ENCODE measurements at places on chromosomes 16 and 17.

- no peak for DNase-seq
Measured at GRCh38 chr16:63067141-63067540, 1030.9 kb upstream of the CDH8 start.

DNA sequence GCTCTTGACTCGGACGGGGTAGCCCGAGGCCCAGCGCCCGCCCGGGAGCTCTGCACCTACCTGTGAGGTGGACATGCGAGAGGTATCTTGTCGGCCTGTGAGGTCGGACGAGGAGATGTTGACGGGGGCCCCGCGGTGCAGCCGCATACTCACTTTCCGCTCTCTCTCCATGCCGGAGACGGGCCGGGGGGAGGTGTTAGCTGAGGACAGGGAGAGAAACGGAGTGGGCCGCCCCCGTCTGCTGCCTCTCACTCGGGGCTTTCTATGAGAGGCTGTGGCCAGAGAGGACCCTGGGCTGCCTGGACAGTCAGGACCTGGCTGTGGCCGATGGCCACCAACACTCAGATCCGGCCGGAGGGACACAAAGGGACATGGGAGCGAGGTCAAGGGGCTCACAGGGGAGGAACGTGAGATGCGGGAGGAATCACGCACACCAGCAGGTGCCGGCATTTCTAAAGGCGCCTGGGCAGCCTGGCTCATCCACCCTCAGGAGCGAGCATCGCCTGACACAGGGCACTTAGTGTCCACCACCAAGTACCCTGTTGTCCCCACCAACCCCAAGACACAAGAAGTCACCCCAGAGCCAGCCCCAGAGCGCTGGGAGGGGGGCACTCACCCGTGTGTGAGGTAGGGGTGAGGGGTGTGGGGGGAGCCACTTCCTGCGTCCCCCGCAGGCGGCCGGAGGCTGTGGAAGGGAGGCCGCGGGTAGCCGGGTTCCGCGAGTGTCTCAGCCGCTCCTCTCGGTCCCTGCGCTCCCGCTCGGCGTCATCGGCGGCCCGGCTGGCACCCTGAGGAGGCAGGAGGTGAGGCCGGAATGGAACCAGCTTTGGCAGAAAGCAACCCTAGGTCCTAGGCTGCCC is 20.2 kb downstream of the SLC16A3 start:
- no peak for DNase-seq

DNA sequence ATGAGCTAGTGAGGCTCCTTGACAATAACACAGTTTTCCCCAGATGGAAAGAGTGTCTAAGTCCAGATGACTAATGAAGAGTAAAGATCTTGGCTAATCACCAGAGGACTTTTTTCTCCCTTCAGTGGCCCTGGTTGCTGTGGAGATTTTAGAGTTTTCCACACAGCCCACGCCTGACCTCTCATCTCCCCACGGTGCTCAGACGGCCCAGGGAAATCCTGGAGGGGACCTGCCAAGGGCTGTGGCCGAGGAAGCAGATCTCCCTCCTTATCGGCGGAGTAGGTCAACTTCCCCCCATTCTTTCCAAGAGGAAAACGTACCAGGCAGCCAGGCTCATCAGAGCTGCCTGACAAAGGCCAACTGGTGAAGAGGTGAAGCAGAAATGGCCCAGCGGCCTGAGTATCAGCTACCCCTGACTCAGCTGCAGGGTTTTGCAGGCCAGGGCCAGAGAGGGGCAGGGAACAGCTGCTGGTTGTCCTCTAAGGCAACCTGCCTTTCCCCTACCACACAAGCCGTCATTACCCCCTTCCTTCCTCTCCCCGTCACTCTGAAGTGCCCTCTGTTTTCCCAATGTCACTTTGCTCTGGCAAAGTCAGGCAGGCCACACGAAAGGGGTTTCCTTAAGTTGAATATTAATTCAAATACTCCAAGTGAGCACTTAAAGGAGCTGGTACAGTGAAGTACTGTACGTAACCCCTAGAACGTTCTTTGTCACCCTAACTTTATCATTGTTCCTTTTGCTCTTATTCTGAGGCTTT is 140.2 kb upstream of the ADAMTS18 start:
- DNase-seq = no peak

GRCh38 chr17:35898283-35899070 is 18.3 kb upstream of the CCL5 start:
- DNase-seq = no peak

DNA sequence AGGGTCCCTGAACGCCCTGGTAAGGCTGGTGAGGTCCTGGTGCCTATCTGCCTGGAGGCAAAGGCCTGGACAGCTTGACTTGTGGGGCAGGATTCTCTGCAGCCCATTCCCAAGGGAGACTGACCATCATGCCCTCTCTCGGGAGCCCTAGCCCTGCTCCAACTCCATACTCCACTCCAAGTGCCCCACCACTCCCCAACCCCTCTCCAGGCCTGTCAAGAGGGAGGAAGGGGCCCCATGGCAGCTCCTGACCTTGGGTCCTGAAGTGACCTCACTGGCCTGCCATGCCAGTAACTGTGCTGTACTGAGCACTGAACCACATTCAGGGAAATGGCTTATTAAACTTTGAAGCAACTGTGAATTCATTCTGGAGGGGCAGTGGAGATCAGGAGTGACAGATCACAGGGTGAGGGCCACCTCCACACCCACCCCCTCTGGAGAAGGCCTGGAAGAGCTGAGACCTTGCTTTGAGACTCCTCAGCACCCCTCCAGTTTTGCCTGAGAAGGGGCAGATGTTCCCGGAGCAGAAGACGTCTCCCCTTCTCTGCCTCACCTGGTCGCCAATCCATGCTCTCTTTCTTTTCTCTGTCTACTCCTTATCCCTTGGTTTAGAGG is 23.5 kb upstream of the BEAN1 start:
- DNase-seq = no peak

GRCh38 chr17:42783791-42784138 is 3.4 kb downstream of the WNK4 start:
- DNase-seq = no peak

GRCh38 chr17:74041869-74042640 is 161.4 kb upstream of the RPL38 start:
- DNase-seq = no peak

DNA sequence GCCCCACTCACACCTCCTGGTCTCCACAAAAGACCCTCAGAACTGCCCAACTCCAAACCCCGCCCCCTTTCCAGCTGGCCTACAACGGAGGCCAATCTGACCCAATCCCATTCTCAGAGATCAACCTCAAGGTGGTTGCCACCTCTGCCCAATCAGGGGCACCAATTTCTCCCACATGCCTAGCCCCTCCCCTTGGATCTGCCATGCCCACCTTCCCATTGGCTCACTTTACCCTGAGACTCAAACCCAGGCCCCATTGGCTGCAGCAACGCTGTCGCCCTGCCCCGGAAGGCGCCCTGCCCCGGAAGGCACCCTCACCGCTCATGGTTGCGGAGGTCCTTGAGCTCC is 10.6 kb downstream of the ZNF668 start:
- DNase-seq = no peak

GRCh38 chr16:4175849-4176248 is 59.6 kb upstream of the ADCY9 start:
- no peak for DNase-seq

- no peak for DNase-seq
Measured at GRCh38 chr17:9845306-9845705, 19.6 kb downstream of the GLP2R start.

GRCh38 chr16:8963010-8963820 is 491 bp downstream of the USP7 start:
- no peak for DNase-seq

DNA sequence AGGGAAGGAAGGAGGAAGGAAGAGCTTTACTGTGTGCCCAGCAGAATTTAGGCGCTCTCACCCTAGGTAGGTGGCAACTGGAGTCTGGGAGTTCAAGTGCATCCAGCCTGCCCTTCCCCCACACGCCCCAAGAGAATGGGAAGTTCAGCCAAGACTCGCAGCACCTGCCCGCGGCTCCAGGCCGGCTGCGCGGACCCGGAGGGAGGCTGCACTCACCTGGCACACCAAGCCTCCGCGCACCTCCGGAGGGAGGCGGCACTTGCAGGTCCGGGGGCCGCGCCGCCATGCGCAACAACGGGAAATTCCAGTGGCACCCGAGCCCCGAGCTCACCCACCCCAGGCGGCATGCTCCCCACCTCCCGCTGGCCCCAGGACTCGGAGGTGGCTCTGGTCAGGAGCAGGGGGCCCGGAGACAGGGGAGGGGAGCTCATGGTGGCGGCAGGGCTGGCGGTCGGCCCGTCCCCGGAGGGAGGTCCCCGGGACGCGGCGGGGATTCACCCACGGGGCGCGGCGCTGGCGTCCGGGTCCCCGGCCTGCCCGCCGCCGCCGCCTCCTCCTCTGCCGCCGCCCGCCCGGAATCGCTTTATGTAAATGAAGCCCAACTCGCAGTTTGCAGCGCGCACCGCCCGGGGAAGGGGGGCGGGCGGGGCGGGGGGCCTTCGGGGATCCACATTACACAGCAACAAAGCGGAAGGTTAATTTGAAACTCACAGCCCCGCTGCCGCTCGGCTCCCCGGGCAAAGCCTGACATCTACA is at the start of gene ZFHX3:
TSS of gene ZFHX3 (minus strand) at position 593 of the 756 bp plus-strand sequence. CDS start 87,983 bp downstream, outside the sequence.
- DNase-seq = no peak

Measured in NCI-H1417 treated with DMSO at 0.1 percent for 48 hours (cell line).